Pericardium fibroblast (primary cell): ENCODE measurements at places on chromosomes 6 and 20. TPM values are rescaled to one million over a fixed set of nuclear protein-coding genes. Genes with fewer than 3 reads are reported as not detected.

ZC2HC1B gene
- not detected in 2 replicates for total RNA-seq

HCRTR2 gene
- total RNA-seq = 0.12 TPM in 1 of 2 replicates, not detected in the other

RRAGD gene
- 0.17 and 1.5 TPM in 2 replicates for total RNA-seq

ZGPAT gene
- 11.3 and 17.6 TPM in 2 replicates for total RNA-seq
